Sigmoid colon (tissue), 7 donors: ENCODE measurements at places on chromosomes 6 and 20. TPM values are rescaled to one million over a fixed set of nuclear protein-coding genes. Genes with fewer than 3 reads are reported as not detected.

- no peak for DNase-seq
Measured at GRCh38 chr20:6966721-6967120, 199.2 kb downstream of the BMP2 start.

DNA sequence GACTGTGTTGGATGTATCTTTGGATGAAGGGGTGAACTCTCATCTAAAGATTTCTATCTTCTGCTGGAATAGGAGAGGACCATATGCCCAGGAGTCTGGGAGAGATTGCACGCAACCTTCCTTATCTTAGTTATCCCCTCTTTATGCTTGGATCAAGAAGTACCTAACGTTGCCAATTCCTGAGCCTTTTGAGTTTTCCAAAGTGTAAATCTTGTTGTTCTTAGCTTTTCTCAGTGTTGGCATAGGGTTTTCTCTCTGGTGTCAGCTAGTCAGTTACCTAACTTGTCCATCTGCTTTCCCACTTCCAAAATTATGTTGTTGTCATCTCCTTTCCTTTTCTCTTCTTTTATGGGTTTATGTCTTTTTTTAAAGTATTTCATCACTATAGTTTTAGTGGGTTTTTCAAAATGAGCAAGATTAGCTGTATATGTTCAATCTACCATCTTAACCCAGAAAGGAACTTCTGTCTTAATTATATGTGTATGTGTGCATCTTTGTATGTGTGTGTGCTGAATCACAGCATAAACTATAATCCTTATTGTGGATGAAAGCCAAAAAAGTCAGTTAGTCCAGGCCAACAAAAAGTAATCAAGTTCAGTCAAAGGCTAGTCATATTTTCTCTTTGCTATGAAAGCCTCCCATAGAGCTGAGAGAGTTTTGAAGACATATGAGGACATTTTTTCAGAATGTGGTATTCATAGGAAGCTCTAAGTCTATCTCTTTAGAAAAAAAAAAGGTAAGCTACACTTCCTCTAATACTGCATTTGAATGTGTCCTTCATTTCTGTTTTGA lies 72.1 kb downstream of the KHDC1L start:
- no peak for DNase-seq

DNA sequence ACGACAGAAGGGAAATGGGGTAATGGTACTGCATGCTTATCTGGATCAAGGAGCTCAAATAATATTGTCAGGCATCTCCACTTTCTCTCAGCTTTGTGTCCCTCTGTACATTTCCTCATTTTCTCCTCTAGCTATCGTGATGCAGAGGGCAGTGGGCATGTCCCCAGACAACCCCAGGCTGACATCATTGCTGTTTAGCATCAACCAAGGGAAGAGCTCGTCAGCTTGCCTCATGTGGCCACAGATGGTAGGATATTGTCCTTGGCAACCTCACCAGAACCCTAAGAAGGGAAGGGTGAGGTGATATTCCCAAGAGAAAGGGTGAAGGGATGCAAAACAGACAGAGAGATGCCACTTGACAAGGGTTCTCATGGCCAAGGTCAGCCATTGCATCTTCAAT lies 58.3 kb downstream of the MAFB start:
- DNase-seq = no peak

The FAM209B gene
- not detected for total RNA-seq

DNA sequence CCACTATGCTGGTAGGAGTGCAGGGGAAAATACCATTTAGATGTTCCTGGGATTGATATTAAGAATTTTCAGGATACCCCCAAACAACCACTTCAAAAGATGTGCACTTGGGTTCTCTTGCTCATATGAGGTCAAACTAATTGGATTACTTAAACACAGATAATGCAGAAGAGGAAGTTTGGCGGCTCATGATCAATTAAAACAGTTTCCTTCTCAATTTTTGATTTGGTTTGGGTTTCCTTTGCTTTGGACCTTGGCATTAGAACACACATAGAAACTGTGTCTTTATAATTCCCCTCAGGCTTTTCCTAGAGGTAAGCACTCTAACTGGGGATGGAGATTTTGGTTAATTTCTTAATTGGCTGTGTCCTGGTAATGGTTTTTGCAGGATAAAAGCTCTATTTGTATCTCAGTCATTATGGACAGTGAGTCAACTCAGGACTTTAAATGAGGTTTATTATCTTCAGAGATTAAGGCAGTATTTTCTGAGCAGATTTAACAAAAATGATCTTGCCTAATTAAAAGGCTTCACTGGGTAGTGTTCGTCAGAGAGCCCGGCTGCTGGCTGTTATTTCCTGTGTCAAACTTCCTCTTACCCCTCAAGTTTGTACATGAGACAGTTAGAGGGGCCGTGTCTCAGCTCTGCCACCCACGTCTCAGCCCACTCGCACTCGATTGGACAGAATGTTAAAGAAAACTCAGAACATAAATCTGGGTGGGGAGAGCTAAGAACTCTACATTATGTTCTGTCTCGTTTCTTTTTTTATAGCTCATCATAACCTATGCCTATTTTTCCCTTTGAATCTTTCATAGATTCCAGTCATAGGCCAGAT lies 50.3 kb upstream of the PREP start:
- DNase-seq = no peak

DNA sequence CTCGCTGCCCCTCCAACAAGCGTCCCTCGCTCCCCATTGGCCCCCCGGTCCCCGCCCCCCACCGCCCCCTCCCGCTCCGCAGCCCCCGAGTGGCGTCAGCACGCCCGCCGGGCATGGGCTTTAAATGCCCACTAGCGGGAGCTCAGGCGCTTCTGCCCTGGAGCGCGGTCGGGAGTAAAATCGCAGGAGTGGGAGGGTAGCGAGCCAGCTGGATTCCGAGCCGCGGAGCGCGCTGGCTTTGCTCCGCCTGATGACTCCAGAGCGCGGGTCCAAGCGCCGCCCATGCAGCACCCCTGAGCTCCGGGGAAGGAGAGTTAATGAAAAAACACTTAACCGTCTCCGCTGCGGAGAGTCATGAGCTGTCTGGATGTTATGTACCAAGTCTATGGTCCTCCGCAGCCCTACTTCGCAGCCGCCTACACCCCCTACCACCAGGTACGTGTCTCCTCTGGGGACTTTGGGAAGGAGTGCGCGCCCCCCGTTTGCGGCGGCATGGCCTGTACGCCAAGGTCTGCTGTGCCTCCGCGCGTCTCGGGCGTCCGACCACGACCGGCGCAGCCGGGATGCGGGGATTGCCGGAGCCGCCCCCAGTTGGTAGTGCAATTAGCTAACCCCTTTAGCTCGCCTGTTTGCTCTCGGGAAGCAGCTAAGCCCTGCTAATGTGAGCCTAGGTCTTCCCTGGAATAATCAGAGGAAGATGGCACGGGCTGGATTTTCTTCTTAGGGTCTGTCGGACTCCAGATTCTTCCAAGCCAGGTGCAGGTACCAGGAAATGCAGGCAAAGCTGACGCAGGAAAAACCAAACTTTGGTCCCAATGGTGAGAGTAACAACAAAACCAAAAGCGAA lies at the start of gene VGLL2:
Gene VGLL2, plus strand, starts transcription at position 149 of the 847 bp plus-strand sequence. Its CDS starts 206 bp downstream, at position 355.
- DNase-seq = peak; percentile 65

The SLC22A16 gene
- 0.36 TPM for total RNA-seq

DNA sequence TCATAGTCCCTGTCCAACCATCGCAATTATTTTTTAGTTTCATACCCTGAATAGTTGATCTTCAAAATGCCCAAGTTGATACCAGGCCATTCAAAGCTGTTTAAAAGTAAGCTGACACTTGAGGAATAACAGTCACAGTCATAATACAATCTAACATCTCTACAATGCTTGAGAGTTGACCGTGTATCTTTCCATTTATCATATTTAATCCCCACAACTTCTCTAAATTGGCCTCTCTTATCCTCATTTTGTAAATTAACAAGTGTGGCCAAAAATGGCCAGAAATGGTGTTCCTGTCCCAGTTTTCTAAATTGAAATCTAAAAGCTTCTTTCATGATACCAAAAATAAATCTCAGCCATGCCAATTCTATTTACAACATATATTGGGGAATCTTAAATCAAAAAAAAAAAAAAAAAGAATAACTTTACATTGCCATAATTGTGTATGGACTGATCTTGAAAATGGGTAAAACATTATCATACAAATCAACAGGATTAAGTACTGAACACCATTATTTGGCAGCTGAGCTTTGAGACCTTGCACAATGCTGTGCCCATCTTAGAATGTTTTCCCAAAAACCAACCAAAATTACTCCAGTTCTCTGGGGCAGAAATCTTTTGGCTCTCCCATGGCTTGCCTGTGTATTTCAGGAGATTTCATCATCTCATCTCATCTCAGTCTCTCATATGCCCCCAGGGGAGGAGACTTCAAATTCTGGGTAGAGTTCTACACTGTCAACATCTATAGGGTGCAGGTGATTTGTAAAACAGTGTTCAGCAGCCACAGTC lies 448.7 kb upstream of the JARID2 start:
- DNase-seq = no peak

DNA sequence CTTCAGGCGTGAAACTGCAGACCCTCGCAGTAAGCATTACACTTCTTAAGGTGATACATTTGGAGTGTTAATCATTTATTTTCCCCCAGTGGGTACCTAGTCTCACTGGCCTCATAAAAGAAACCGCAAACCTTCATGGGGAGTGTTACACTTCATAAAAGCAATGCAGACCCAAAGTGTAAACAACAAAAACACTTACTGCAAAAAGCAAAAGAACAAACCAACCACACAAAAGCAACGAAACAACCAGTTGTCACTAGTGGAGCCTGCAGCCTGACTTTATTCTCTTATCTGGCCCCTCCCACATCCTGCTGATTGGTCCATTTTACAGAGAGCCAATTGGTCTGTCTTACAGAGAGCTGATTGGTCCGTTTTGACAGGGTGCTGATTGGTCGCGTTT lies 23.8 kb downstream of the LY86 start:
- DNase-seq = no peak

GRCh38 chr20:46709459-46710152 lies at the start of gene SLC2A10:
TSS of gene SLC2A10 (plus strand) at chr20:46709649. CDS start at chr20:46709737, 88 bp downstream.
- DNase-seq = peak; percentile 85

The CFB gene
- total RNA-seq = 23.9 TPM

- no peak for DNase-seq
Measured at GRCh38 chr6:12333128-12333527, 43.0 kb downstream of the EDN1 start.

The DDX27 gene
- 28.2 TPM for total RNA-seq

DNA sequence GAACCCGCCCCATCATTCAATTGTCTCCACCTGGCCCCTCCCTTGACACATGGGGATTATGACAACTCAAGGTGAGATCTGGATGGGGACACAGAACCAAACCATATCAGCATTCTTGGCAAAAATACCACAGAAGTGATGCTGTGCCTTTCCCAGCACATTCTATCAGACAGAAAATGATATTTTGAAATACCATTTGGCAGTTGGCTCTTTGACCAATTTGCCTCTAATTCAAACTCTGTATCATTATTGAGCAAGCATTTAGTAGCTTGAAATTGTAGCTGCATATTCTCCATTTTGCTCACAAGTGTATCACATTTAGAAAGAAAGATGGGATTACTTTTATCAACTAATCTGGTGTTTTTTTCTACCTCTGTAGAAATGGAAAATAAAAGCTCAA lies 64.0 kb downstream of the PLCB1 start:
- DNase-seq = no peak

GRCh38 chr20:38730167-38730988 lies 6.1 kb downstream of the SLC32A1 start:
- no peak for DNase-seq
